ENCODE measurements at places on chromosomes 2 and 18.

DNA sequence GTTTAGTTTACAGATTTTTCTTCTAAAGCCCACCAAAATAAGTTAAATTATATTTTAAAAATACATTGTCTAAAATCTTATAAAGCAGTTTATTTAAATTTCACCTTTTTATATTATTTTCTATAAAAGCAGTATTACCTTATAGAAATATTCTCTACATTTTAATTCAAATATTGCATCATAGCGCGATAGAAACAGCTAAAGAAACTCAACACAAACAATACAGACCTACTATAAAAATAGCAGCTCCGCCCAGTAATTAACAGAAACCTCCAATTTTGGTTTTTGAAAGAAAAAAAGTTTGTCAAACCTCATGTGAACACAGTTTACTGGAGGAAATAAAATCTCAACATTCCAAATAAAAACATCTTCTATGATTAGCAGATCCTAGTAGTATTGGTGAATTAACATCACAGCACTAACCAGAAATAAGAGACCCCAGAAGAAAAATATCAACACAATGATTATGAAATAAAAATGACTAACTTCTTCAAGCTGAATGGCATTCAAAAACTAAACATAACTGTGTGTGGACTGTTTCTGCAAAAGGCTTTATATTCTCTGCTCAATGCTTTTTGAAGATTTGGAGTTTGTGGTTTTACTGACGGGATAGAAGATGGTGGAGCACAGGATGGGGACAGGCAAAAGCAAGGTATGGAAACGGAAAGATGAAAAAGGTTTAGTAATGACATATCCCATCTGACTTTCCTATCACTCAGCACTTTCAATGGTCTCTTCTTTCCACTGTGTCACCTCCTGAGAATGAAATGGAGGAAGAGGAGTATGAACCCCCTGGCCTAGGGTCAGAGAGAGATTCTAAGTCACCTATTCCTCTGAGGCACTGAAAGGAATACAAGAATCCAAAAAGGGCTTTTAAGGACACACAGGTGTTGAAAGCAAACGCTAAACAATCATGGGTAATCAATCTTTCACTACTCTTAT is 17.5 kb downstream of the MAP4K3 start:
- DNase-seq: no peak

DNA sequence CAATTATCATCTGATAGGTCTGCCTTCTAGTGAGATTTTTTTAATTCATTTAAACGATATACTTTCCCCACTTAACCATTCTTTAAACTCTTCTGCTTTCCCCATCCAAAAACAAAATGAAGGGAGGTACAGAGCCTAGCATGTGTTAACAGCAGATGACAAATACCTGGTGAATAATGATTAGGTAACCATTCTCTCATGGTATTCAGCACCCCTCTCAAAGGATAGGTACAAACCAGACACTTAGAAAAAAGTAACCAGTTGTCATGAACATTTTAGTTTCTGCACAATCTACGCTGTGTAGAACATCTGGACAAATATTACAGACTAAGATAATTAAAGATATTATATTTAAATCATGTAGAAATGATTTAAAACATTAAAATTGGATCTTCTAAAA is 56.3 kb downstream of the DNAH7 start:
- no peak for DNase-seq

- DNase-seq: no peak
Observed at GRCh38 chr2:239179851-239180371, 220.9 kb downstream of the HDAC4 start.

DNA sequence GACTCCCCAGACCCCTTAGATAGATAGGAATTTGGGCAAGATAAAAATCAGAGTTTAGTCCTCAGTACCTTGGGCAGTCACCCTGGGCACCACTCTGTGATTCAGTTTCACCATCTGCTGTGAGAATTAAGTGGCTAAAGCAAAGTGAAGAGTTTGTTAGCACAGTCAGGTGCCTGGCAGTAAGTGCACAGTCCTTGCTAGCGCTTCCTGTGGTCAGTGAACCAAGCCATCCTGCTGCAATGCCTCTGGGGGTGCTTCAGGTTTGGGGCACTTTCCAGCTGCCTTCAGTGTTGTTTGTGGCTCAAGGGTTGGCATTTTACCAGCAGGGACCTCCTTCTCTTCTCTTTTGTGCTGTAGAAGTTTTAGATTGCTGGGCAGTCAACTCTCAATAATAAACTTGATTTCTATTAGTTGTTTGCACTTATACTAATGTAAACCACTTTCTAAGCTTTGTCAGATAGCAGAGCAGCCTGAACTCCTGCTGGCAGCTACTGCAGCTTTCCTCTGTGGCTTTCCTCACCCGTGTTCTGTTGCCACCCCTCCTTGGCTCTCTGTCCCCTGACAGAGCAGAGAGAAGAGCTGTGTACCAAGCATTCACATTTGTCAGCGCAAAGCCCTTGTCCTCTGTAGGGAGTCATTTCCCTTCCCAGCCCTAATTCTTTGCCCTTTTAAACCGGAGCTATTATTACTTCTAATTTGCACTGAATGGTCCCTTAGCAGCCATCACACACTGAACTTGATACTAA is 48.4 kb upstream of the RMP24 start:
- no peak for DNase-seq

DNA sequence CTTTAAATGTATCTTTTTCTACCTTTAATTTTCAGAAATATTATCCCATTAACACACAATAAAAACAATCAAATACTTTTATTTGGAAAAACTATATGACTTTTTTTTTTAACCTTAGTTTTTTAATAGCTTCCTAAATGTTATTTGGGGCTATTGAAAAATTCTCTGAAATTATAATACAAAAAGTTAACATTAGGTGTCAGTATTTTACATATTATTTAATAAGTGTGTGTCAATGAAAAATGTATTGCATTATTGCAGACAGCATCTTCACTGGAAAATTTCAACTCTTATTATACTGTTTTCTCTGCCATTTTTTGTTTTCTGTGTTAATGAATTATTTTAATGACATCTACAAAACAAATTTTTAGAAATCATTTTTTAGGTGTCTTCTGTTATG is 51.1 kb upstream of the ARHGAP15 start:
- DNase-seq: no peak

GRCh38 chr2:86241611-86242010 is 42.4 kb downstream of the MRPL35 start:
- no peak for DNase-seq

DNA sequence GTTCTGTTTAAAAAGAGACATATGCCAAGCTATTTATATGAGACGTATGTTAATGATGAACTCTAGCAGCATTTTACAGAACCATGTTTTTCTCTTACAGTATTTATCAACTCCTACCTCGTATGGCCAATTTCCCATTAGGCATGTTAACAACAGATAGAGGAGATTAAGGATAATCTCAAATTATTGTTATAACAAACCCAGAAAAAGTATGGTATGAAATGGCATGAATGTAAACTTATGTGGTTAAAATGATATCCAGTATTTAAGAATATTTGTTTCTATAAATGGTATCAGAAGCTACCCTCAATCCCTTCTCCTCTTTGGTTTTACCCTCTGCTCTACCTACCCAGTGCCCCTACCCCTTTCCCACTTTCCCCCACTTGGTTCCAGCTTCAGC is 132.0 kb downstream of the IKZF2 start:
- DNase-seq: no peak

DNA sequence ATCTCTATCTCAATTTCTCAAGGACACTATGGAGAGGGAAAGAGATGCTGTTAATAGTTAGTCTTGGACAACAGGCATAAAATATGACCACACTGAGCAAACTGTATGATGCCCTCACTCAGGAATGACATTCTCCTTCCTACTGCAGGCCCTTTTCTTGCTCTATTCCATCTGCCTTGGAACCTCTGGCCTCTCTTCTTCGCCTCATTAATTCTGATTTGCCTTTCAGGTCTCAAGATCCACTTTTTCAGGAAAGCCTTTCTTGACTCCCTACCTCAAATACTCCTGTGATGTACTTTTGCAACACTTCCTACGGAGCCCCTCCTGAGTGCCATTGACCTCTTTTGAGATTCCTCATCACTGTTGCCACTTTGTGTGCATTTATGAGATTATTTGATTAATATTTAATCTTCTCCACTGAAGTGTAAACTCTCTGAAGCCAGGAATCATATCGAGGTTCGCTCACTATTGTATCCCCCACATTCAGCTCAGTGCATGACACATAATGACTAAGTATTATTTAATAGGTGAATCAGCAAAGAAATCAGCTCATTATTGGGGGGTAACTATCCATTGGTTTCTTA is 21.3 kb upstream of the SPP2 start:
- no peak for DNase-seq

GRCh38 chr2:65340898-65341681 is 91.3 kb downstream of the SPRED2 start:
- DNase-seq: no peak

Measured in GM12864 (cell line).